Non-pigmented ciliary epithelial cell (primary cell): ENCODE measurements at places on chromosomes 2 and 18.

DNA sequence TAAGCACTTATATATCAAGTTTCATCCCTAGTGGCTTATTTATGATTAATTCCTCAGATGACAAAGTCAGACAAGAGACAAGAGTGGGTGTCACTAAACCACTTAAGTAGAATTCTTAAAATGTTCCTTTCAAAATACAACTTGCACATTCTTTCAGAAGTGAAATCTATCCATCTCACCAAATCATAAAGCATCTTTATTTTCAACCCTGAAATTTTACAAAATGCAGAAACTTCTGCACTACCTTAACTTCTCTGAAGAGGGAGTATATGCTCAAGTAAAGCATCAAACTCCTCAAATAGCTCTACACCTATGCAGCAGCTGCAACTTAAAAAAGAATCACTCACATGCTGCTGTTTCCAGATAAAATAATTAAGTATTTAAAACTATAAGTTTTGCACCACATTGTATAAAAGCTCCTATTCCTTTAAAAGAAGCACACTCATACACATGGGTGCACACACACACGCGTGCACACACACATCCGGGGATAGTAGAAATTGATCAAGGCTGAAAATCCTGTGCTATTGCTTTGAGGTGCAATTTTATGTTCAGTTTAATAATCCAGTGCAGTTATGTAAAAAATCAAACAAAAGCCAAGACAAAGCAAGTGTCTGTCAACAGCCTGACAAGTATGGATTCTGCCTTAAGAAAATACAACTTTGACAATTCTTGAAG is 244.5 kb downstream of the TCF4 start:
- DNase-seq, result no peak

DNA sequence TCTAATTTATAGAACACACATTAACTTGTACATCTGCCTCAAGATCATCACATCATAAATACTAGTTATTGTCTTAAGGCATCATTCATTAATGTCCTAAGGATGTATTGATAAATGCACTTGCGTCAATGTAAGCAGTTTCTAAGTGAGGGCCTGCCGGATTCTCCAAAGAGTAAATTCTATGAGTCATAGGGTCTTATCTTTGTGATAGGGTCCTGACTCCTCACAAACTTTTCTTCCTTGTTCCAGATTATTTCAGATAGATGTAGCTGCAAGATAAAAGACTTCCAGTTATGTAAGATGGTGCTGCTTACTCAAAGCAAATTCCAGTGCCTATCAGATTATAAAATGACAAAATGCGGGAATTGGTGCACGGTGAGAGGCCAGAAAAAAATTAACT is 315.0 kb upstream of the SLC39A10 start:
- DNase-seq, result no peak

DNA sequence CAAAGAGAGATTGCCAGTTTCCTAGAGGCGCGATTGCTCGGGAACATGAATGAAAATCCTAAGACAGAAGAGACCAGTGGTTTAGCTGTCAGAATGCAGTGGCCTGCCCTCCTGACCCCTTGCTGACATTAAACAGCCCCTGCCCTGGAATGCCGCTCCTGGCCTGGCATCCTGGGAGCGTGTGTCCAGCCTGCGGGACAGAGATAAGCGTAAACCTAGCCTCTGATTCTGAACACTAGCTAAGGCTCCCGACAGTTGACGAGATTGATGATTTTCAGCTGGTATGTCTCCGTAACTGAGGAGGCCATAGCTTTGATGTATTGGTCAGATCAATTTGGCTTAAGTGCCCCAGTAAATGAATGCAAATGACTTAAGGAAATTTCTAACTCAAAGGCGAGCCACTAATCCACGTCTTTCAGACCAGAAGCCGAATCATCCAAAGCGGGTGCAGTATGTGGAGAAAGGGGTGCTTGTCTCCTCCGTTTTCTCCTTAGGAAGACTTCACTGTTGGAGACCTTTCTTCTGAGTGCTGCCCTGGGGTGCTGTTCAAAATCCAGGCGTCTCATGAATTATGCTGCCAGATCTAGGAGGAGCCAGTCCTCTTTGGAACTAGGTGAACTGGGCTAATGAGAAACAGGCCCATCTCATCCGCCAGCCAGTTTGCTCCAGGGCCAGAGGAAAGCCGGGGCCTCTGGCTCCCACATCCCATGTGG is 142.5 kb upstream of the L3MBTL4 start:
- no peak for DNase-seq

DNA sequence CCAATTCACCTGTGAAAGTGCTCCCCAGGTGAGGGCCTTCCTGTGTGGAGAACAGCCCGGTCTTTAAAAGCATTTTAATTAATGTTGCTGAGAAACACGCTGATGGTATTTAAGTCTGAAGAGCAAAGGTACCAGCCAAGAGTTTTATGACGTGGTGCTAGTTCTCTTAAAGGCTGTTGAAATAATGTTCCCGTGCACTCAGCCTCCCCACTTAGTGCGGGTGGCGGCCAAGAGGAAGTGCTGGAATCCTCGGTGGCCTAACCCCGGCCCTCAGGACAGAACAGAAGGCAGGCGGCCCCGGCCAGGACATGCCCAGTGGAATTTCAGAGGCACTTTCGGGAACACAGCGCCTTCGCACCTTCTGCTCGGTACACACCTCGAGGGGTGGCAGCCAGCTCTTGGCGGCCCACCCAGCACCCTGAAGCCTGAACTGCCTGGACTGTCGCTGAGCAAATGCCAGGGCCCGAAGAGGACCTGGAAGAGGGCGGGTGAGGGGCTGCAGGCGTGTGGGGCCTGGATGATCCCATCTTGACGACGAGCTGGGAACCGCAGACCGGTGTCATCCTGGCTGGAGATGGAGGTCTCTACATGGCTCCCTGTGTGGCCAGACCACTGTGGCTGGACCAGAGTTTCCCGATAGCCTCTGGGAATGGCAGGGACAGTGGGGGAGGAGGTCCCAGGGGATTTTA is 142.9 kb downstream of the ASB1 start:
- no peak for DNase-seq
